ENCODE measurements at places on chromosomes 6 and 20. TPM values are rescaled to one million over a fixed set of nuclear protein-coding genes. Genes with fewer than 3 reads are reported as not detected.

Gene DDX43
- not detected for total RNA-seq

Gene C6orf132
- 11.6 TPM for total RNA-seq

Gene TRIM10
- 0.12 TPM for total RNA-seq

Gene C20orf144
- total RNA-seq, result not detected

Gene RAD21L1
- not detected for total RNA-seq

Gene ITPA
- 27.8 TPM for total RNA-seq

Gene FAM83C
- total RNA-seq, result not detected

Gene KIF25
- not detected for total RNA-seq

Gene DEF6
- total RNA-seq, result 3.7 TPM

Gene DACT2
- total RNA-seq, result 9.2 TPM

Gene LEMD2
- 41.5 TPM for total RNA-seq

GRCh38 chr6:32224696-32225095 is 829 bp upstream of the NOTCH4 start:
- H3K36me3 ChIP-seq, result no peaks in the 10 kb centered on the region
- no peaks in the 10 kb centered on the region for H3K4me1 ChIP-seq
- no peaks in the 10 kb centered on the region for H3K27me3 ChIP-seq
- H3K27ac ChIP-seq, result no peak overlapping the region
- no peak overlapping the region for H3K4me3 ChIP-seq

- no peak overlapping the region for H3K27ac ChIP-seq
- H3K4me3 ChIP-seq, result no peak overlapping the region
- no peaks in the 10 kb centered on the region for H3K27me3 ChIP-seq
- no peaks in the 10 kb centered on the region for H3K4me1 ChIP-seq
- peaks cover 4% of the 10 kb centered on the region for H3K36me3 ChIP-seq
Measured at GRCh38 chr20:47252879-47253307, 103.6 kb downstream of the ZMYND8 start.

DNA sequence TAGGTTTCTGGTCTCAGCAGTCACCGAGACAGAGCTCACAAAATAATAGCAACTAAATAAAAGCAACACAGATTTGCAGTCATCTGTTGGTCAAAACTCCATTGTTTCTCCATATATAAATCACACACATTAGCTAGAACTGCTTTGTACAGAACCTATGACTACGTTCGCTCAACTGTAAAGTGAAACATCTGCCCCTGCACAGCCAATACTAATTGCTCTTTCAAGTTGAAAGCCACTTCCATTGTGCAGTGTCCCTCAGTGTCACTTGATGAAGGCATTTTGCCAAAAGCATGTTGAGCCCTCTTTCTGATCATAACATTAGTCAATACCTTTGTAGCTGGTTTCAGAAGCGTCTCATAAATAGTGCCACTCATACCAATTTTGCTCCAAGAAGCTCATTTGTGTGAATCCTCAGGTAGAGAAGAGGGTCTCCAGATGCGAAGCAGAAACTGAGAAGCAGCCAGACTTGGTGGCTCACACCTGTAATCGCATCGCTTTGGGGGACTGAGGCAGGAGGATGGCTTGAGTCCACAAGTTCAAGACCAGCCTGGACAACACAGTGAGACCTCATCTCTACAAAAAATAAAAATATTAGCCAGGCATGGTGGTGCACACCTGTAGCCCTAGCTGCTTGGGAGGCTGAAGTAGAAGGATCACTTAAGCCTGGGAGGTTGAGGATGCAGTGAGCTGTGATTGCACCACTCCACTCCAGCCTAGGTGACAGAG is 68.9 kb downstream of the PERP start:
- no peak overlapping the region for H3K27ac ChIP-seq
- DNase-seq, result no peak
- no peak overlapping the region for H3K4me3 ChIP-seq

DNA sequence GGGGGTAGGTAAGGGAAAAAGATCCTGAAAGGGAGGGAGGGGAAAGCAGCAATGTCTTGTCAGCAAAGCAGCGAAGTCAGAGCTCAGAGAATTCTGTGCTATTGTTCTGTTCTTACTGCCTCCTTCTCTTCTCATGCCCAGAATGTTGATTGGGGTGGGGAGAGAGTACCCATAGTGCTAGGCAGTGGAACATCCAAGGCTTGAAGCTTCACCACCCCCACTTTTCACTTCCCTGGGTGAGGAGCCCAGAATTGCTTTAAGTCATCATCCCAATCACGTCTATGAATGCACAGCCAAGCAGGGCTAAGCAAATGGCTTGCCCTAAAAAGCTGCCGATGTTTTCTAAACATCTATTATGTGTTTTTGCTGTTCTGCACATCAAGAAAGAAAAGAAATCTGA is 16.5 kb downstream of the REPS1 start:
- H3K27me3 ChIP-seq, result no peaks in the 10 kb centered on the region
- peaks cover 13% of the 10 kb centered on the region for H3K4me1 ChIP-seq
- H3K27ac ChIP-seq, result peak overlapping the region; percentile 33
- H3K4me3 ChIP-seq, result no peak overlapping the region
- no peak for DNase-seq

GRCh38 chr6:40550202-40551101 is 36.7 kb downstream of the LRFN2 start:
- no peak overlapping the region for H3K4me3 ChIP-seq
- no peaks in the 10 kb centered on the region for H3K36me3 ChIP-seq
- peaks cover 13% of the 10 kb centered on the region for H3K27me3 ChIP-seq
- DNase-seq, result peak; percentile 67
- H3K27ac ChIP-seq, result no peak overlapping the region
- H3K4me1 ChIP-seq, result no peaks in the 10 kb centered on the region

DNA sequence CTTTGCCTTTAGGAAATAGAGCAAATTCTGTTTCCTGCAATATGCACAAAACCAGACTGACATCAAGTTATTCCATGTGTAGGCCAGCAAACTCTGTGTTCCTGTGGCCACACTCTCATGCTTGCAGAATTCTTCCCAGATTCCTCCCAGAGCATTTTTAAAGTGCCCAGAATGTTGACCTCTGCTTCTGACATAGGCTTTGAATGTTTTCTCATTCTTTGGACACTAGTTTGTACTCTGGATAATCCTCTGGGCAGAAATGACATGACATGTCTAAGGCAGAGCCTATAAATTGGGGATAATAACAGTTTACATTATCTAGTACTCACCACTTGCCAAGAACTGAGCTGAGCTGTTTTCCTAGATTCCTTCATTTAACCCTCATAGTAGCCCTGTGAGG is 9.2 kb upstream of the EFHC1 start:
- H3K4me1 ChIP-seq, result peaks cover 12% of the 10 kb centered on the region

- H3K27me3 ChIP-seq, result no peaks in the 10 kb centered on the region
- H3K4me3 ChIP-seq, result no peak overlapping the region
- peaks cover 14% of the 10 kb centered on the region for H3K4me1 ChIP-seq
Measured at GRCh38 chr20:47857569-47858464, 72.5 kb upstream of the SULF2 start.

DNA sequence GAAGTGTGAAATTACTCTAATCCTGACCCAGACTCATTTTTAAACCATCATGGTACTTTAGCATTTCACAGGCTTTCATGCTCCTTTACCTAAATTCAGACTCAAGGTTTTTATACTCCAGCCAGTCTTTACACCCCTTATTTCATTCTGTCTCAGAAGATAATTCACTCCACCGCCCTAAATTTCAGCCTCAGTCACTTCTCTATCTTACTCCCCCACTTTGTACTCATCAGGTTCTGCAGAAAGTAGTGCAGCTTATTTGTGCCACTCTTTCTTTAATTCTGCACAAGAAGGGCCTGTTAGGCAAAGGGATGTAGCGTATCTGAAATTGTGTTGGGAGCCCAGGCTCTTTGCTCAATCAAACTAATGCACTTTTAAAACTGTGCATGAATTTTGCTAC is 205.5 kb downstream of the ARHGAP18 start:
- H3K4me1 ChIP-seq, result peaks cover 26% of the 10 kb centered on the region
- no peaks in the 10 kb centered on the region for H3K36me3 ChIP-seq
- no peak overlapping the region for H3K27ac ChIP-seq
- no peak overlapping the region for H3K4me3 ChIP-seq
- no peaks in the 10 kb centered on the region for H3K27me3 ChIP-seq
- no peak for DNase-seq

GRCh38 chr6:116057766-116058165 is 2.9 kb downstream of the FRK start:
- H3K27ac ChIP-seq, result no peak overlapping the region
- no peaks in the 10 kb centered on the region for H3K36me3 ChIP-seq
- no peak overlapping the region for H3K4me3 ChIP-seq
- no peaks in the 10 kb centered on the region for H3K27me3 ChIP-seq

- no peak for DNase-seq
- H3K4me1 ChIP-seq, result peaks cover 34% of the 10 kb centered on the region
- no peaks in the 10 kb centered on the region for H3K27me3 ChIP-seq
- H3K4me3 ChIP-seq, result no peak overlapping the region
- no peaks in the 10 kb centered on the region for H3K36me3 ChIP-seq
- no peak overlapping the region for H3K27ac ChIP-seq
Measured at GRCh38 chr6:31662124-31662723, 1.6 kb upstream of the C6orf47 start.

GRCh38 chr20:6855104-6855503 is 87.6 kb downstream of the BMP2 start:
- H3K27me3 ChIP-seq, result no peaks in the 10 kb centered on the region
- H3K36me3 ChIP-seq, result no peaks in the 10 kb centered on the region
- no peak overlapping the region for H3K4me3 ChIP-seq
- no peak overlapping the region for H3K27ac ChIP-seq
- no peaks in the 10 kb centered on the region for H3K4me1 ChIP-seq

DNA sequence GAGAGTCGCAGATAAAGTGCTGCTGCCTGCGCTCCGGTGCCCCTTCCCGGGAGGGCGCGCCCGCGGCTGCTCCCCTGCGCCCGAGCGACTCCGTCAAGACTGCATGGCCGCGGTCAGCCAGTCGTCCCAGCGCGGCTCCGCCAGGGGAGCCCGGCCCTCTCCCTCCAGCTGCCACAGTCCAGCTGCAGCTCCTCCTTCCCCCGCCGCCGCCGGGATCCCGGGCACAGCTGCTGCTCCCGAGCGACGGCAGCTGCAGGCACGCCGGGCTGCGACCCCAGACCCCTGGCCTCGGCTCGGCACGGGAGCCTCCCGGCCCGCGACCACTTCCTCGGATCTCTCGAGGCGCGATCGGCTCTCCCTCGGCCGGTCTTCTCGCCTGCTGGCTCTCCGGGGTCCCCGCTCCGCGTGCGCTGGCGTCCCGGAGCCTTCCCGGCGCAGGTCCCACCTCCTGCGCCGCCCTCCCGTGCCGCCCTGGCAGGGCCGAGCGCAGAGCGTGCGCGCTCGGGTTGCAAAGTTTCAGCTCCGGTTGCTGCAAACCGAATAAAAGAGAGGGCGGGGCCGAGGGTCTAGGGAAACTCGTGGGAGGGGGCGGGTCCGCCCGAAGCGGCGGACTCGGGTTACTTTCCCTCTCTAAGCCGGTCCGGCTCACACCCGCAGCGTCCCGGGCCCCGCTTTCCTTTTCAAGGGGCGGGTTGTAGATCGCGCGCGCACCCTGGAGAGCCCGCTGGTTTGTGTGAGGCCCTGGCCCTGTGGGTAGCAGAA is at the start of gene CNKSR3:
Gene CNKSR3 (minus strand): TSS at position 542 of the 762 bp plus-strand sequence. CDS start 571 bp downstream, outside the sequence.
- H3K4me1 ChIP-seq, result peaks cover 46% of the 10 kb centered on the region
- no peaks in the 10 kb centered on the region for H3K27me3 ChIP-seq
- H3K27ac ChIP-seq, result peak within 1 kb of the TSS; percentile 94
- peak; percentile 97 for DNase-seq
- peak within 1 kb of the TSS; percentile 86 for H3K4me3 ChIP-seq

- DNase-seq, result peak; percentile 85
- H3K4me1 ChIP-seq, result no peaks in the 10 kb centered on the region
- no peaks in the 10 kb centered on the region for H3K36me3 ChIP-seq
- peaks cover 21% of the 10 kb centered on the region for H3K27me3 ChIP-seq
- no peak overlapping the region for H3K27ac ChIP-seq
- H3K4me3 ChIP-seq, result no peak overlapping the region
Measured at GRCh38 chr6:33812669-33813068, 8.9 kb upstream of the MLN start.

GRCh38 chr6:163600331-163600730 is 185.8 kb downstream of the QKI start:
- no peak overlapping the region for H3K27ac ChIP-seq
- H3K36me3 ChIP-seq, result no peaks in the 10 kb centered on the region
- no peak for DNase-seq
- H3K4me3 ChIP-seq, result no peak overlapping the region
- H3K27me3 ChIP-seq, result no peaks in the 10 kb centered on the region
- no peaks in the 10 kb centered on the region for H3K4me1 ChIP-seq

GRCh38 chr20:40778894-40779496 is 90.0 kb upstream of the MAFB start:
- H3K36me3 ChIP-seq, result no peaks in the 10 kb centered on the region
- H3K27ac ChIP-seq, result no peak overlapping the region
- no peak overlapping the region for H3K4me3 ChIP-seq
- DNase-seq, result no peak
- no peaks in the 10 kb centered on the region for H3K4me1 ChIP-seq
- peaks cover 3% of the 10 kb centered on the region for H3K27me3 ChIP-seq

- H3K27me3 ChIP-seq, result no peaks in the 10 kb centered on the region
- H3K27ac ChIP-seq, result no peak overlapping the region
- H3K4me3 ChIP-seq, result no peak overlapping the region
- no peak for DNase-seq
- H3K4me1 ChIP-seq, result peaks cover 17% of the 10 kb centered on the region
Measured at GRCh38 chr6:117533775-117534174, 51.3 kb downstream of the DCBLD1 start.

- no peak overlapping the region for H3K4me3 ChIP-seq
- no peaks in the 10 kb centered on the region for H3K36me3 ChIP-seq
- H3K27ac ChIP-seq, result no peak overlapping the region
- no peak for DNase-seq
- H3K4me1 ChIP-seq, result peaks cover 11% of the 10 kb centered on the region
- no peaks in the 10 kb centered on the region for H3K27me3 ChIP-seq
Measured at GRCh38 chr6:154768280-154768679, 35.1 kb downstream of the SCAF8 start.

DNA sequence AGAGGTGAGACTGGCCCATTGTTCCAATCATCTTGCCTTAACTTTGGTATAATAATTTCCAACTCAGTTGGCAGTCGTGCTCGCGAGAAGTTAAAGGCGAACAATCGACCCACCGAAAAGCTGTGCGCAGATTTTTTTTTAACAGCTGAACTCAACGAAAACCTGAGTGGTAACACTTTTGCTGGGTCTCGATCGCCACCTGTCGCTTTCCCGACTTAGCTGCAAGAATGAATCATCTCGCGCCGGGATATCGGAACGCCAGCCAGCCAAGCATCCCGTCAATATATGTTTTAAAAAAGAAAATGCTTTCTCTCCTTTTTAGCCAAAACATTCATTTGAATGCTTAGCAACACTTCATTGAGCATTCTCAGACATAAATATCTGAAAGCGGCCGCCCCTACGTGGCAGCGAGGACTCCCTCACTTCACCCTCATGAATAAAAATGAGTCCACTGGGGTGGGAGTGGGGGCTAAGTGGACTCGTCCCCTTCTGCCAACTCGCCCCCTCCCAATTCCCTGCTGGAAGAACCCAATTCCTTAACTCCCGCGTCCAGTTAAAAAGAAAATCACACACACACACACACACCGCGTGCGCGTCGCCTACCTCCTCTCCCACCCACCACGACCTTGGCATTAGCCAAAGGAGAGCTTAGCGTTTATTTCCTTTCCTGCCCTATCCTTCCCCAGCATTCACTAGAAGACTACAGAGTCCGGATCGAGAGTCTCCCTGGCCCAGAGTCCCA is 1.5 kb downstream of the COL12A1 start:
- H3K27me3 ChIP-seq, result peaks cover 69% of the 10 kb centered on the region
- H3K36me3 ChIP-seq, result no peaks in the 10 kb centered on the region
- peak overlapping the region; percentile 27 for H3K4me3 ChIP-seq
- H3K4me1 ChIP-seq, result peaks cover 27% of the 10 kb centered on the region

Measured in hepatocyte (in vitro differentiated cells).